ENCODE measurements at places on chromosomes 5 and 9.

DNA sequence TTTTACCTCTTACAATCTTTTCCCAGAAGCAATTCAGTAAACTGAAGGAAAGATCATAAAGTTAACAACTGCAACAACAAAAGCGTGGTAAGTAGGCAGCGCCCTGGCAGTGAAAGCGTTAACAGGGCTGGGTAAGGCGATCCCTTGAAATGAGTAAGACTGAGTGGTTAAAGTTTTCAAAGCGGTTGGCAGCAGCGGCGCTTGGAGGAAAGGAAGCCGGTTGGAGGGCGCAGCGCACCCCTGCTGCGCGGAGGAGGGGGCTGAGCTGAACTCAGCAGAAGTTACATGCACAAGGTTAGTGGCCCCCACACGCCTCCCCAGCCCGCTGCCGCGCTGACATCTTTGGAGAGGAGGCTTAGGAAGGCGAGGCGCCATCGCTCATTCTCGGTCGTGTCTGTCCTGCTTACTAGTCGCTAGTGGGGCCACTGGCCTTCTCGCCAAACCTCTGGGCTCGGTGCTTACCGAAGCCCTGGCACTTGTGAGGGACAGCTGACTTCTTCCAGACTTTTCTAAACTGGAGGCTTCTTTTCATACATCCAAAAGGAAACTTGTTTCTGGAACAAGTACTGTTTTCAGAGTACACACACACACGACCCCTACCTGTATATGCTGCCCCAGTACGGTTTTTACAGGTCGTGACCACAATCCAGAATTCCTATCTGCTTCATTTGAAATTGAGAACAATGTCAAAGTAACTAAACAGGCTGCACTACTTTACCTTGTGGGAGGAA, at the start of gene SH3RF2:
Gene SH3RF2 (plus strand): TSS at position 178 of the 731 bp plus-strand sequence. CDS start 1,351 bp downstream, outside the sequence.
- peak; percentile 97 for DNase-seq

DNA sequence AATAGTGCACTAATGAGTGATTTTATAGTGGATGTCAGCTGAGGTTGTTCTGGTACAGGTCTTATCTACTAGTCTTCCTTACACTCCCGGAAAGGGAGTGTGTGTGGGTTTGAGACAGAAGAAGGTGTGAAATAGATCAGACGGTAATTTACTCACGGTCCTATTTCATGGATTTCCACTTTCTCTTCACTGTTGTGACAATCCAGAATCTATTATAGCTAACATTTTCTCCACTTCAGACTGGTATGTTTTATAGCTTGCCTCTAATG, 7.0 kb upstream of the C9 start:
- DNase-seq, result no peak

- DNase-seq, result no peak
Observed at GRCh38 chr5:86613455-86613854, 4.3 kb upstream of the COX7C start.

- DNase-seq, result no peak
Observed at GRCh38 chr5:112396430-112396829, 22.6 kb downstream of the EPB41L4A start.

GRCh38 chr9:6777213-6777902, 19.6 kb downstream of the KDM4C start:
- peak; percentile 47 for DNase-seq

DNA sequence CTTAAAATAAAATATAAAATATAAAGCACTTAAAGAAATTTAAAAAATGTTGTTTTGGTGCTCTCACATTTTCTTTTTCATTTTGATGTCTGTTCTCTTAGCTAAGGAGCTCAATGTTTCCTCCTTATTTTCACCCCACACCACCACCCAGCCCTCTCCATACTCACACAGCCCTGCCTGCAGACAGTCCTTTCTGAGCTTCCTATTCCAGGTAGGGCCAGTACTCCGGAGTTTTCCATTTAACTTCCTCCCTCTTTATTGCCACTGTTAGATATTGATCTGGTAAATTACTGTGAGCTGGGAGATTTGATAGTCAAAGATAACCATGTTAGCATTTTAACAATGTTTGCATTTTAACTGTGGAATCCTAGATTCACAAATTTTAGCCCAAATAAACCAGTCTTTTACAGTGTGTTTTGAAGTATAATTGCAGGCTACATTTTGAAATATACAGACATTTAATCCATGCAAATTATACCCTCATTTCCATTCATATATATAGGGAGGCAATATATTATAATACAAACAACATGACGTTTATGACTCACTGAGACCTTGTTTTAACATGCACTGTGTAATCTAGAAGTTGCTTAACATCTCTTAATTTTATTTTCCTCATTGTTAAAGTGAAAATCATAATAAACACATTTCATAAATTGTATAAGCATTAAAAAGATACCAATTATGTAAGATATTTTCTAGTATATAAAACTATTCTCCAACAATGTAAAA, 927.1 kb downstream of the NR2F1-AS1 start:
- no peak for DNase-seq

DNA sequence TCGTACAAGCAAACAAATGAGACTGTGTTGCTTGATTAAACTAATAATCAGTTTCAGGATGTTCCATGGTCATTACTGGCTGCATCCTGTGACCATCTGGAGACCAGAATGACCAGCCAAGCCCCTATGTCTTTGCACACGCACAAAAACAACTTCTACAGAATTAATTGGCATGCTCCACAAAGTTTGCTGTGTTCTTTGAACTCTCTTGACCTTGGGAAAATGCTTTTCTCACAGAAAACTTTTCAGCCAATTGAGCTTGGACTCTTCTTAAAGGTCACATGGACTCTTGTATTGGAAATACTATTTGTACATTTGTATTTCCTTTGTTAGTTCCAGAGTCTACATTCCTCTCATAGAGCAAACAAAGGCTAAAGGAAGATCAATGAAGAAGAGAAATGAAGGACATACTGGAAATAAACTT, 147.8 kb downstream of the ARRDC3 start:
- DNase-seq, result no peak

DNA sequence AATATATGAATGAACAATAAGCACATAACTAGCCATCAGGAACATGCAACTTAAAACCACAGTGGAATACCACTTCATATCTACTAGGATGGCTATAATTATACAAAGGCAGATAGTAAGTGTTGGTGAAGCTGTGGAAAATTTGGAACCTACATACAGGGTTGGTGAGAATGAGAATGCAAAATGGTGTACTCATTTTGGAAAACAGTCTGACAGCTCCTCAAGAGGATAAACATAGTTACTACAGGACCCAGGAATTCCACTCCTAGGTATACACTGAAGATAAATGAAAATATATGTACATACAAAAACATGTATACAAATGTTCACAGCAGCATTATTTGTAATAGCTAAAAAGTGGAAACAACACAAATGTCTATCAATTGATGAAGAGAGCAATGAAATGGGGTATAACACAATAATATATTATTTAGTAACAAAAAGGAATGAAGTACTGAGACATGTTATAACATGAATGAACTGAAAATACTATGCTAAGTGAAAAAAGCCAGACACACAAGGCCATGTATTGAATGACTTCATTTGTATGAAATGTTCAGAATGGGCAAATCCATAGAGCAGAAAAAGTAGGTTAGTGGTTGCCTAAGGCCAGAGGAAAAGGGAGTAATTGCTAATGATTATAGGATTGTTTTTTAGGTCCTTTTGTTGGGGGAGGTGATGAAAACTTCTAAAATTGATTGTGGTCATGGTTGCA, 31.2 kb upstream of the CDK5RAP2 start:
- DNase-seq, result no peak

- DNase-seq, result no peak
Observed at GRCh38 chr9:70609542-70610286, 195.3 kb upstream of the KLF9 start.

- DNase-seq, result no peak
Observed at GRCh38 chr5:168822745-168823281, 243.6 kb upstream of the PANK3 start.

GRCh38 chr9:32986971-32987370, 14.5 kb downstream of the APTX start:
- DNase-seq, result no peak

DNA sequence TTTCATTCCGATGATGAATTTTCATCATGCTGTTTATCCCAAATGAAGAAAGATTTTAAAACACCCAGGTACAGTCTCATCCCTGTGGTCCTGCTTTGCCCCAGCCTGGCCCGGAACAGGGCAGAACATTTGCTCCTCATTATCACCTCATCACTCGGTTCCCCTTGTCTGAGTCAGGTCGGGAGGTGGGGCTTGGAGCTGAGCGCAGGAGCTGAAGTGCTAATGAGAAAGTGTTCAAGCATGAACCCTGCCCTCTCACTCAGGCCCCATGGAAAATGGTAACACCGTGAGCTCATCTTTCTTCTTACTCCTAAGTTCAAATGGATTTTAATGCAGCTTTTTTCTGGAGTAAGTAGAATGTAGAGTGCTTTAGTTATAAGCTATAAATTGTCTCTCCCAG, 466.2 kb downstream of the KDM4C start:
- no peak for DNase-seq

All from ELF-1 (cell line).